ENCODE measurements at places on chromosomes 13 and 19.

DNA sequence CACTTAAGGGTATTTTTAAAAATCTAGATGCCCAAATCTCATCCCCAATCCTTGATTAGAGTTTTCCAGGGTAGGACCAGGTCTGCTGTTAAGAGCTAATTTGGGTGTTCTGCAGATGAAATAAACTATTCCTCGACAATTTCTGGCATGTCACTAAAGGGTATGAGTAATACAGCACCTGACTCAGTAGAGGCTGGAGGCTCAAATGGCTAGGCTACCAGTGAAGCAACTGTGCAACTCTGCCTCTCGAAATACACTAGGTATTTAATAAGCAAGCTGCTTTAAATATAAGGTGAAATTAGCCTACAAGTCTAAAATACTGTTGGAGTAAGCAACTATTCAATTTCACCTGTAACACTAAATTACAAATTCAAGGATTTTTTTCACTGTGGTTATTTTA is 1.5 kb downstream of the RNF6 start:
- DNase-seq, result no peak

DNA sequence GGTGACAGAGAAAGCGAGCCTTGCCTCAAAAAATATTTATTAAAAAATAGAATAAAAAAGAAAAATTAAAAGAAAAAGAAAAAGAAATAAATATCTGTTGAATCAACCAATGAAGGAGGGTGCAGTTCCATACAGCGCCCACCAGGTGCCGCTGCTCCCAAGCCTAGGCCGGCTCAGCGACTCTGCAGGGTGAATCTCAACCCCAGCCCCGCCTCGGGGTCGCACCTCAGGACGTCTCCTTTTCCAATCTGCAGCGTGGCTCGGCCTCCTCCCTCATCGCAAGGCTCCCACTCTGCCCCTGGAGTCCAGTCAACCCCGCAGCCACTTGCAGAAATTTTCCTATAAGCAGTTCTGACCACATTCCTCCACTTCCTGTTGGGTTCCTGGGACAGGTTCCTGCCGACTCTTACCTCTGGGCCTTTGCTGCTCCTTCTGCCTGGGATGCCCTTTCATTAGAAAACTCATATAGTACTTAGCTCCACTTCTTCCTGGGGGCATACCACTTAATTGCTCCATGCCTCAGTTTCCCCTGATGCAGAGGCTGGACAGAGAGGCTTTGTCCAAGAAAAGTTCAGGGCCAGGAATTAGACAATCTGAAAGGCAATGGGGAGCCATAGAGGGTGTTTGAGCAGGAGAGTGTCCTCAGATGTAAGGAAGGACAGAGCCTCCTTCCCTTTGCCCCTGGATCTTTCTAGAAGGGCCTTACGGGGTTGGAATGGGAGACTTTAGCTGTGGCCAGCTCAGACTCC is 24.3 kb downstream of the NFILZ start:
- peak; percentile 8 for DNase-seq

DNA sequence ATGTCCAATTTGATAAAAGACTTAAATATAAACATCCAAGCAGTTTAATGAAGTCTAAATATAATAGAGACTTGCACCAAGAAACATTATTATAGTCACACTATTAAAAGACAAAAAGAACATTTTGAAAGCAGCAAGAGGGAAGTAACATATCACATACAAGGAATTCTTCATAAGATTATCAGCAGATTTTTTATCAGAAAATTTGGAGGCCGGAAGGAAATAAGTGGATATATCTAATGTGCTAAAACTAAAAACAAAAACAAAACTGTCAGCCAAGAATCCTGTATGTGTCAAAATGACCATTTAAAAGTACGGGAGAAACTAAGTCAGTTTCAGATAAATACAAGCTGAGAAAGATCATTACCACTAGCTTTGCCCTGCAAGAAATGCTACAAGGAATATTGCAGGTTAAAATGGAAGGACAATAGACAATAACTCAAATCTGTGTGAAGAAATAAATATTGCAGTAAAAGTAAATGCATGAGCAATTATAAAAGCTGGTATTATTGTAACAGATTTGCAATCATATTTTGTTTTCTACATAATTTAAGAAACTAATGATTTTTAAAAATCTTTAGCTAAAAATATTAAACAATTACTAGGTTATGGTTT is 1665.9 kb upstream of the PCDH20 start:
- DNase-seq, result no peak

- no peak for DNase-seq
Observed at GRCh38 chr13:84961023-84961422, 838.2 kb downstream of the SLITRK6 start.

GRCh38 chr19:13077240-13077639 is 25.4 kb downstream of the LYL1 start:
- DNase-seq, result peak; percentile 71

DNA sequence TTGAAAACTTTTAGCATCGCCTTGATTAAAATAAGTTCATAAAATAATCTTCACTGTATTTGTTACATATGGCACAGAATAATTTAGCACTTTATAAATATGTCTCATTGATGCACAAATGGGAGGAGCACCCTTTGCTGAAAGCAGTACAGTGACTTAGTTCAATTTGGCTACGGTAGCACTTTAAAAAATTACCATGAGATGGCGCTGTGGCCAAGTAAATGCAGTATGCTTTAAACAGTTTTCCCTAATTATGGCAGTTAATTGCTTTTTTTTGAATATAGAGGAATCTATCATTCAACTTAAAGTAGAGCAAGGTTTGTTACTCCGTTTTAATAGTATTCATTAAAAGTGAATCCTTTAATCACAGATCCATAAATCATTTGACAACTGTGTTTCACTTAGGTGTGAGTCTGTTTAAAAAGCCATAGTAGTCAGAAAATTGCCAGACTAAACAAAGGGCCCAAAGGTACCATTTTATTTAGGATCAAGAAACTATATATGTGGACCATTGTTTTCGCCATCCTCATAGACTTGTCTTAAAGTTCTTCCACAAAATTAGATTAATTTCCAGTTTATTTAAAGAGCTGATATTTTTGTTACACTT is 34.7 kb upstream of the ESD start:
- DNase-seq, result peak; percentile 93

- no peak for DNase-seq
Observed at GRCh38 chr13:110942248-110942981, 27.5 kb upstream of the ANKRD10 start.

DNA sequence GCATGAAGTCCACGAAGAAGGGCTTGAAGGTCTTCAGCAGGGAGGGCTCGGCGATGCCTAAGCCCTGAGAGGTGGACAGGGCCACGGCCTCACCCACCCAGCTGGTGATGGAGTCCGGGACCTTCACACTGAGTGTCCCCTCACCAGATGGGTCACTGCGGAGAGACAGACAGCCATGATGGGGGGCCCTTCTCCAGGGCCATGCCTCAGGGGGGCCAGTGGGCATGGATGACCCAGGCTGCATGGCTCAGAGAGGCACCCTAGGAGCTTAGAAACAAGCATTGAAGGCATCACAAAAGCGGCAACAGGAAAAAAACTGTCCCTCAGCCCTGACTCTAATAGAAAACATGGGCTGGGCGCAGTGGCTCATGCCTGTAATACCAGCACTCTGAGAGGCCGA is 63.2 kb downstream of the F2RL3 start:
- no peak for DNase-seq

GRCh38 chr13:55013051-55013450 is 1984.4 kb downstream of the OLFM4 start:
- no peak for DNase-seq

GRCh38 chr13:98144027-98144741 is 1.3 kb downstream of the FARP1 start:
- DNase-seq, result peak; percentile 60

GRCh38 chr13:52994051-52994450 is 34.6 kb upstream of the OLFM4 start:
- DNase-seq, result no peak

DNA sequence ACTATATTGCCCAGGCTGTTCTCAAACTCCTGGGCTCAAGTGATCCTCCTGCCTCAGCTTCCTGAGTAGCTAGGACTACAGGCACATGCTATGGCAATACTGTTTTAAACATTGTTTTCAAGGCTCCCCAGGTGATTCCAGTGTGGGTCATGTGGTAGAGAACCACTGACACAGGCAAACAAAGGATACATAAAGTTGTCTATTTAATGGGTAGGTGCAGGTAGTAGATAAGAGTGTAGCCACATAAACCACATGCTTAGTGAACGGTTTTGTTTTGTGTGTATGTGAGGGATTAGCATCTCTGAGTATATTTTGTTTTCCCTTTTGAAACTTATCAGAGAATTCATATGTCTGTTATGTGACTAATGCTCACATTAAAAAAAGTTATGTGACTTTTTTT is 36.7 kb downstream of the USPL1 start:
- DNase-seq, result no peak

- DNase-seq, result no peak
Observed at GRCh38 chr13:49353908-49354307, 90.0 kb downstream of the CAB39L start.

- no peak for DNase-seq
Observed at GRCh38 chr13:24396821-24397220, 87.4 kb downstream of the C1QTNF9 start.

- DNase-seq, result peak; percentile 77
Observed at GRCh38 chr19:49689133-49690078, at the start of gene ADM5. Gene ADM5 (plus strand): TSS chr19:49689594. CDS start chr19:49689838, 244 bp downstream.

- DNase-seq, result no peak
Observed at GRCh38 chr19:21256722-21257121, 72.5 kb downstream of the ZNF708 start.

- DNase-seq, result no peak
Observed at GRCh38 chr19:48395170-48395455, 1.6 kb downstream of the GRIN2D start.

DNA sequence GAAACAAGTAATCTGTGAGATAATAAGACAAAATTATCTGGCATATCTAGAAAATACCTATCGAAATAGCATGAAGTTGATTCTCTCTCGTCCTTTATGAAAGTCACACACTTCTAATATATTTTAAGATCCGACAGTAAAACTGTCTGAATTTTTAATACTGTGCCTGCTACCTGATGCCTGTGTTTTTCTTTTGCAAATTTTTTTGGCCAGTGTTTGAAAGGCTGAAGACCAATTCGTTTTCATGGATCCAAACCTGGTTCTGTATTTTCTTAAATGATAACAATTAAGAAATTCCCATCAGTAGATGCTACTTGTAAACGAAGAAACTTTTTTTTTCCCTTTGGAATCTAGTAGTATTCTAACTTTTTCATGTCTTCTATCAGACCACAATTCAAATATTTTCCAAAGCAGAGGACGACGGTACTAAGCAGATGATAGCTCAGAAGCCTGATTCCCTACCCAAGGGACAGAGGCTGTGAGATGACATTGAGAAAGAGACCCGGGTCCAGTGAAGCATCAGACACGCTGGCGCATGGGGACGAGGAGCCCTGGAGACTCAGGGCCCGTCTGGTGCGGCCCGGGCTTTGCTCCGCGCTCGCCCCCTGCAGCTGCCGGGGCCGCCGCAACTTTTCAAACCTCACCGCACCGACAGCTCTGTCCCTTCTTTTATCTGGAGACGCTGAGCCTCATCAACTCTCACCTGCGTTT is 49.5 kb upstream of the PABPC3 start:
- DNase-seq, result peak; percentile 52

- no peak for DNase-seq
Observed at GRCh38 chr19:48329167-48329891, 4.0 kb downstream of the EMP3 start.

- DNase-seq, result no peak
Observed at GRCh38 chr19:536881-537404, 5.4 kb downstream of the CDC34 start.

GRCh38 chr19:55080121-55080967 is 4.7 kb downstream of the EPS8L1 start:
- peak; percentile 61 for DNase-seq

- DNase-seq, result no peak
Observed at GRCh38 chr19:57338877-57339276, 12.2 kb upstream of the ZNF304 start.

GRCh38 chr13:76455960-76456359 is 430.2 kb downstream of the KCTD12 start:
- no peak for DNase-seq

DNA sequence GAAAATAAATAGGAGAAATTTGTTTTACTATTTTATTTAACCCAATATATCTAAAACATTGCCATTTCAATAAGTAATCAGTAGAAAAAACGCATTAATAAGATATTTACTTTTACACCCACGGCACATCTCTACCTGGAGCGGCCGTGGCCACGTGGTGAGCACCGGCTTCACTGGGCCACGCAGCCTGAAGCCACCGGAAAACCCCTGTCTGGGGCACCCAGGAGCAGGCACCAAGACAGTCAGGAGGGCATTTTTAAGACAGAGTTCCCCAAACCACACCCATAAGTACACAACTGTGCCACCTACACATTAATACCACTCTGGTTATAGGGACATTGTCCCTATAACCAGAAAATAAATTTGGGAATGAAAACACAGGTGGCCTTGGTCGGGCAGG is 80.9 kb downstream of the SPACA7 start:
- no peak for DNase-seq

GRCh38 chr19:54160182-54160811 is 776 bp upstream of the LENG1 start:
- no peak for DNase-seq

GRCh38 chr13:100887729-100888151 is 213.1 kb upstream of the TMTC4 start:
- DNase-seq, result no peak

- no peak for DNase-seq
Observed at GRCh38 chr19:840519-841206, at the start of gene PRTN3. Gene PRTN3 (plus strand): TSS chr19:840999. CDS start chr19:841009, 10 bp downstream.

DNA sequence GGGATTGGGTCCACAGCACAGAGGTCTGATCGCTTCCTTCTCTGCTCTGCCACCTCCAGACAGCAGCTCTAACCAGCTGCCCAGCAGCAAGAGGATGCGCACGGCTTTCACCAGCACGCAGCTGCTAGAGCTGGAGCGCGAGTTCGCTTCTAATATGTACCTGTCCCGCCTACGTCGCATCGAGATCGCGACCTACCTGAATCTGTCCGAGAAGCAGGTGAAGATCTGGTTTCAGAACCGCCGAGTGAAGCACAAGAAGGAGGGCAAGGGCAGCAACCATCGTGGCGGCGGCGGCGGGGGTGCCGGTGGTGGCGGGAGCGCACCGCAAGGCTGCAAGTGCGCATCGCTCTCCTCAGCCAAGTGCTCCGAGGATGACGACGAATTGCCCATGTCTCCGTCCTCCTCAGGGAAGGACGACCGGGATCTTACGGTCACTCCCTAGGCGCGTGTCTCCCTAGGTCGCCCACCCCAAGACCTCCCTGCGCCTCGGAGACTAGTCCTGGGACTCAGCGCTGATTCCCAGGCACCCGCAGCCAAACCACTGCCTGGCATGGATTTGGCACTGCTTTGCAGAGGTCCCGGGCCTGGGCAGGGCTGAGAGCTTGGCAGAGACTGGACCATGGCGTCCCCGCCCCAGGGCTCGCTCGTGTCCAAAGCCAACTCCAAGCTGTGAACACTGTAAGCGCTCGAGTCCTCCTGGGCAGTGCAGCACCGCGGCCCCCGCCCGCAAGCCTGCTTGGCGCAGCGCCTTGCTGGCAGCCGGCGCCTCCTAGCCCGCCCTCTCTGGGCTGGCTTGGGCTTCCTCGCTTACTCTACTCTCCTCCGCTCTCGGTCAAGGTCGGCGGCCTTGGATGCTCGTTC is 1.5 kb downstream of the GSX1 start:
- DNase-seq, result peak; percentile 69

GRCh38 chr13:48624858-48625257 is 28.9 kb upstream of the CYSLTR2 start:
- DNase-seq, result no peak
